ENCODE measurements at places on chromosomes 13 and 19.
A peak's percentile ranks its signal among the peaks of the same experiment; 100 is the strongest.

DNA sequence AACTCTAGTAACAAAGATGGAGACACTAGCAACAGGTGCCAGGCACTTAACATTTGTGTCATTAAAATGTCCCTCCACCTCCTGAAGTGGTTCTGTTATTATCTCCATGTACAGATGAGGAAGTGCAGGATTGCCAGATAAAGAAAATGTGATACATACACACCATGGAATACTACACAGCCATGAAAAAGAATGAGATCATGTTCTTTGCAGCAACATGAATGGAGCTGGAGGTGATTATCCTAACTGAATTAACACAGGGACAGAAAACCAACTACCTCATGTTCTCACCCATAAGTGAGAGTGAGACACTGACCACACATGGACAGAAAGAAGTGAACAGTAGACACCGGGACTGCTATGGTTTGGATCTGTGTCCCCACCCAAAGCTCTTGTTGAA lies 60.5 kb downstream of the ZNF557 start:
- DNase-seq: no peak

GRCh38 chr19:18000480-18000914 lies 7.5 kb upstream of the ARRDC2 start:
- DNase-seq: no peak

GRCh38 chr19:18859676-18860301 lies 28.0 kb downstream of the UPF1 start:
- peak; percentile 55 for DNase-seq

- no peak for DNase-seq
Measured at GRCh38 chr13:93037780-93038179, 188.8 kb upstream of the GPC6 start.

DNA sequence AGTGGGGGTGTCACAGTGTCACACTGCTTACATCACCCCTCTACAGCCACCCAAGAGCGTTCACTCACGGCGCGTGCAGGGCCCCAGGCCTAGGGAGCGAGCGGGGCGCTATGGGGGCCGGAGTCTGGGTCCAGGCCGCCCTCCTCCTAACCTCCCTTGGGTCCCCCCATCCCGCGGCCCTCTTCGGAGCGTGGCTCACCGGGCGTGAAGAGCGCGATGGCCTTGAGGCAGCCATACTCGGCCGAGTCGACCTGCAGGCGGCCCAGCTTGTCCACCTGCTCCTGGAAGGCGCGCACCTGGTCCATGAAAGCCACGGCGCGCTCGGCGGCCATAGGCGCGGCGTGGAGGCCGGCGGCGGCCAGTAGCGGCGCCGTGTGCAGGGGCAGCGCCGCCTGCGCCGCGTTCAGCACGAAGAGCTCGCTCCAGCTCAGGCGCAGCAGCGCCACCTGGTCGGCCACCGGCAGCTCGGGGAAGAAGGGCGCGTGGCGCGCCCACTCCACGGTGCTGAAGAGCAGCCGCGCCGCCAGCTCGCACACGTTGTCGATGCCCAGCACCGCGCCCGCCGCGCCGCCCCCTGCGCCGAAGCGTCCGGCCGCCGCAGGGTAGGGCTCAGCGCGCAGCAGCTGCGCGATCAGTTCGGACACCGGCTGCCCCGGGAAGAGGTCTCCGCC lies 9.4 kb downstream of the OCEL1 start:
- peak; percentile 69 for DNase-seq

DNA sequence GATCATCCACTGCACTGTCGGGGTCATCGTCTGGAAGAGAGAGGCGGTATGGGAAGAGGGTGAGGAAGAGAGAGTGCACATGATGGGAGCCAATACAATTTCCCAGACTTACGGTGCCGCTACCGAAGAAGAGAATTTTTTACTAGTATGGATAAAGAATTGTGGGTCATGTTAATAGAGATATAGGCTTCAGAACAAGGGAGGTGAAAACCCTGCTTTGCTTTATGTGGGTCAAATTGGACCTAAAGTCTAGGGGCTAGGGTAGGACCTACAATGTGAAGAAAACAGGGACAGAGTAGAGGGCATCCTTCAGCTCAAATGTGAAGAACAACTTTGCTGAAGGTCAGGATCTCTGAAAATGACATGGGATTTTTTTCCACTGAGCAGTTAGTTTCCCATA lies 29.9 kb downstream of the UNC13A start:
- no peak for DNase-seq

DNA sequence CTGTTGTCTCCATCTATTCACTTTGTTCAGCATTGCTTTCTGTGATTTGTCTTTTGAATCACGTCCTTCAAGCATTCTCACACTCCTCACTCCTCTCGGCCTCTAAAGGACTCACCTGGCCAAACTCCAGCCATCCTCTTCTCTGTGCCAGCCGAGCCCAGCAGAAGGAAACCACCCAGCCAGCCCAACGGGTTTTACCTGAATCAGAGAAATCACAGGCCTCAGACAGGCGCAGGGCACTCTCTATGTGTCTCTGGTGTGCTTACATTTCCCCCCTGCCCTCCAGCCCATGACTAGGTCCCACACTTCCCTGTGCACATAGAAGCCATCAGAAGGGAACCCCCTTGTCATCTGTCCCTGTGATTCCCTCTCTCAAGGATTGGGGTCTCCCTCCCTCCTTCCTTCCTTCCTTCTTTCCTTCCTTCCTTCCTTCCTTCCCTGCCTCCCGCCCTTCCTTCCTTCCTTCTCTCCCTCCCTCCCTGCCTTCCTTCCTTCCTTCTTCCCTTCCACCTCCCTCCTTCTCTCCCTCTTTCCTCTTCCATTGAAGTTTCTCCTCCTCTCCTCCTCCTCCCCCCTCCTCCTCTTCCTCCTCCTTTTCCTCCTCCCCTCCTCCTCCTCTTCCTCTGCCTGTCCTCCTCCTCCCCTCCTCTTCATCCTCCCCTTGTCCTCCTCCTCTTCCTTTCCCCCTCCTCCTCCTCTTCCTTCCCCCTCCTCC lies 8.8 kb upstream of the ZNF541 start:
- no peak for DNase-seq

GRCh38 chr19:51338563-51339312 lies 3.2 kb downstream of the VSIG10L start:
- peak; percentile 84 for DNase-seq

GRCh38 chr13:105773863-105774538 lies 761.5 kb downstream of the EFNB2 start:
- DNase-seq: no peak

DNA sequence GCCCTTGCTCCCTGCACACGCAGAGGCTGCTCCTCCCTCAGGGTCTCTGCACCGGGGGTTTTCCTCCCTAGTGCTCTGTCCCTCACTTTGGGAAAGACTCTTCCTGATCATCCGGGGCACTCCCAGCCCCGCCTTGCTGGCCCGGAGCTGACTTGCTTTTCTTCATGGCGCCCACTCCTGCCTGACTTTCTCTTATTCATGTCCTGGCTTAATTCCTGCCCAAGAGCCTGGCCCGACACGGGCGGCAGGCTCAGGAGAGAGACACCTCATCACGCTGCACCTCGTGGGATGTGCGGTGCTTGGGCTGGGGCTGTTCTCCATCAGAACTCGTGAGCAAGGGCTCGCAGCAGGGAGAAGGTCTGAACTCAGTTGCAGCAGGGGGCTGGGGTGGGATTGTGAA lies 11.8 kb upstream of the PLA2G4C start:
- no peak for DNase-seq

DNA sequence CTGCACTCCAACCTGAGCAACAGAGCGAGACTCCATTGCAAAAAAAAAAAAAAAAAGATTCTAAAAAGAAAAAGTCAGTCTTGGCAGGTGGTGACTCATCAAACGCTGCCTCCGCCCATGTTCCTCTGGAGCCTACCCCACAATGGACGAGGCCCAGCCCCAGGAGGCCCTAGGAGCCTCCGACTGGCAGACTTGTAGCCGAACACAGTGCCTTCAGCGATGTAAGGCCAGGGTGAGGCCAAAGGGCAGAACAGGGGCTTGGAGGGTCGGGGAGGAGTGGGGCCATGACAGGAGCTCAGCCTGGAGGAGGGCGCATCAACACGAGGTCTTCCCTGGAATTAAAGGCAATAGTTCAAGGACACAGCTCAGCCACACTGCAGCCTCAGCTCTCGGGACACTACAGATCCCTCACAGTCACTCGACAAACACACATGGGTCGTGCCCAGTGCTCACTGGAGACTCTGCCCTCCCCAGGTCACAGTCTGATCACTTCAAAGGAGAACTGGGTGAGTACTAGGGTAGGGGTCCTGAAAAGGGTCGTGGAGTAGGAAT lies 5.1 kb downstream of the USE1 start:
- DNase-seq: no peak

- DNase-seq: no peak
Measured at GRCh38 chr19:41265395-41266153, 1.4 kb downstream of the HNRNPUL1 start.

DNA sequence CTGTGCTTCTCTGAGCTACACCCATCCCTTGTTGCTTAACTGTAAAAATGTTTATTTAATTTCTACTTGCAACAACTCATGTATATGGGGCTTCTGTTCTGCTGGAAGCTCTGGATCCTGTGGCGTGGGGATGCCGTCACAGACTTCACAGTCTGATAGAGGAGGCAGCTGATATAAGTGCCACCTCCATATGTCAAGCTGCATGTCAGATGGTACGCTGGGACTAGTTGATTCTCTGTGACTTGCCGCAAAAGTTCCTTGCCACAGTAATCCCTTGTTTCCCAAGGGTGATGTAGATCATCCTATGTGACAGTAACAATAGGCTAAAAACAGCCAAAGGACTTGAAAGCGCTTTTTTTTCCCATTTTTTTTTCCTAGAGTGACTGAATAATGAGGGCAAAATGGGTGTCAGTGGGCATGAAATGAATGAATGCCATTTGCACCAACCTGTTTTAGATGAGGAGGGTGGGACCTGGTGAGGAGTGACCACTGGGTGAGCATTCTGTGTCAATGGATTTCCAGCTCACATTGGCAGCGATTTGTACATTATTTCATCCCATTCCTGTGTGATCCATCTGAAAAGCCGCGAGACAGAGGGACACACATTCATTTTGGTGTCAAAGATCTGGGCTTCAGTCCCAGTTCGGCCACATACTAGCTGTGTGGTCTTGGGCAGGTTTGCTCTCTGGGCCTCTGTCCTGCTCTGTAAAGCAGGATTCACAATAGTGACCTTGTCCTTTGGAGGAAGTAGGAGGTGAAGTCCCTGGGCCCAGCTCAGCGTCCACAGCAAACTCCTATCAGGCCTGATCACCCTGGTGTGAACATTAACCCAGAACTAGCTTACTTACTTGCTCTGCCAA lies 88.9 kb upstream of the RNF113B start:
- DNase-seq: no peak

DNA sequence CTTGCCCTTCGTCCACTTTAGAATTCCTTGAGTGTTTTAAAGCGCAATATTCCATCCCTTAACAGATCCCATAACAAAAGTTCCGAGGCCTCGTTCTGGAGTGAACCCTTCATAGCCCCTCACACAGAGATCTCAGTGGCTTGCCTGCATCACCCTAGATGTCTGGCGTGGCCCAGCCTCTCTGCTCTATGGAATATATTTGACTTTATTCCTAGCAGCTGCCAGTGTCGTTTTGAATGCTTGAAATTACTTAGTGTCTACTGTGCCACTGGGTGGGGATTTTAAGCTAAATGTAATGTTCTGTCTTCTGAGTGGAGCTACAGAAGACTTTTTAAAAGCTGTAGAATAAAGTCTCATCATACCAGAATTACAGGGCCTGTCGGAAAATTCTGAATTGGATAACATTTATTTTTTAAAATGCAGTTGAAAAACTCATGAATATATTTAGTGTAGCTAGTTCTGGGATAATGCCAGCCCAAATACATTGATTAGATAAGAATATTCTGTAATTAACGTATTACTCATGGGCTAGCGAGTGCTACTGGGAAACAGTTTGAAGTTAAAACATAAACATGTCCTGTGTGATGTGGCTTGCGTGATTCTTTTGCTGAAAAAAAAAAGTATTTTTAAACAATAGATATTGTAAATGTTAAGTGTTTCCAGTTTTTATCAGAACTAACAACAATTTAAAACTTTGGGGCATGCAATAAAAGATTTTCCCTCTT lies 111.8 kb downstream of the ESD start:
- DNase-seq: no peak

DNA sequence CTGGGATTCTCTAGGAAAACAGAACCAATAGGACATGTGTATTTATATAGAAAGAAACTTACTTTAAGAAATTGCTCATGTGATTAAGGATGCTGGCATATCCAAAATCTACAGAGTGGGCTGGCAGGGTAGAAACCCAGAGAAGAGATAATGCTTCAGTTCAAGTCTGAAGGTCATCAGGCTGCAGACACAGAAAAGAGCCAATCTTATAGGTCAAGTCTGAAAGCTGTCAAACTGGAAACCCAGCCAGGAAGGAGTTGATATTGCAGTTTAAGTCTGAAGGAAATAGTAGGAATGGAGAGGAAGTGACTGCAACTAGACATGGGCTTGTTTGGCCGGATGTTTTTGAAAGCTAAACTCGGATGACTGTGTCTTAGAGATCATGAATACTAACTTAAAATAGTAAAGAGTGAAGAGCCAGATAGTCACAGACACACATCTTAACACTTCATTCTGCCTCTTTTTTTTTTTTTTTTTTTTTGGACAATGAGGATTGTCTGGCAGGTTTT lies 125.3 kb upstream of the GPC6 start:
- no peak for DNase-seq

DNA sequence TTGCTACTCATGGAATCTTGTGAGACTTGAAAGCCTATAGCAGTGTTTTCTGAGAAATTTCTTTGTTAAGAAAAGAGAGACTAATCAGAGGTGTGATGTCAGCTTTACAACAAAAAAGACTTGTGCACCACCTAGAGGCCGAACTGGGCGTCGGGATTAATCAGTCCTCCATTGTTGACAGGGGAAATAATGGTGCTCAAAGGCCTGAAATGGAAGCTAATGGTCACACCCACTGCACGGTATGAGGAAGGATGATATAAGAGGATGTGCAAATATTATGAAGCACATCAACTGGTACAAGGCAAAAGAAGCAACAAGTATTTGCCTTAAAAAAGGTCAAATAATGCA lies 480.2 kb upstream of the MIR17HG start:
- peak; percentile 36 for DNase-seq

DNA sequence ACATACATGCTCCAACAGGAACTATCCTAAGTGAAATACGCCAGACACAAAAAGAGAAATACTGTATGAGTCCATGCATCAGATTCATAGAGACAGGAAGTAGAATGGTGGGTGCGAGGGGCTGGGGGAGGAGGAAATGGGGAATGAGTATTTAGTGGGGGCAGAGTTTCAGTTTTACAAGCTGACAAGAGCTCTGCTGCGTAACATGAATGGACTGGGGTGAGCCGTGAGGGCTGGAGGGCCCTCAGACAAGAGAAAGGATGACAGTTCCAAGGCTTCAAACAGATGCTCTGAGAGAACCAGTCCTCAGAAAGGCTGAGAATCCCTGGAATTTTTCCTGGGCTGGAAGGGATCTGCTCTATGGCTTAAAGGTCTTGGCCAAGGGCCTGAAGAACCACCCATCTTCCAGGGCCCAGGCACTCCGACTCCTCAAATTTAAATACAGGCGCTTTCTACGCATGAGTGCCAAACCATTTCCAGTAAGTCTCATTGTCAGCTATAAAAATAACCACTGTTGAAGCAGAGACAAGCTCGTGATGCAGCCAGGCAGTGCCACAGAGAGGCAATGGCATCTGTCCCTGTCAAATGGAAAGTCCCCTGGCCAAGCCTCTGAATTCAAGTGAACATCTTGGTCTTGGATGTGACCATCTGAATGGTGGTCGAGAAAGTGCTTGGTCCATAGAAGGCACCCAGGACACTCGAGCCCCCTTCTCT lies 17.5 kb downstream of the KLF2 start:
- DNase-seq: no peak
